ENCODE measurements at places on chromosomes 4 and X. TPM values are rescaled to one million over a fixed set of nuclear protein-coding genes. Genes with fewer than 3 reads are reported as not detected.

SERPINA7 gene
- total RNA-seq, result not detected

PLXNB3 gene
- total RNA-seq, result 24.6 TPM

PFKFB1 gene
- 0.67 TPM for total RNA-seq

SHOX gene
- total RNA-seq, result not detected

EVC2 gene
- 2.9 TPM for total RNA-seq

ATP2B3 gene
- total RNA-seq, result not detected

CLTRN gene
- 2.0 TPM for total RNA-seq

SPATA4 gene
- total RNA-seq, result 0.17 TPM

SSX4B gene
- not detected for total RNA-seq

GABRG1 gene
- not detected for total RNA-seq
